ENCODE measurements at places on chromosomes 6 and 20.

DNA sequence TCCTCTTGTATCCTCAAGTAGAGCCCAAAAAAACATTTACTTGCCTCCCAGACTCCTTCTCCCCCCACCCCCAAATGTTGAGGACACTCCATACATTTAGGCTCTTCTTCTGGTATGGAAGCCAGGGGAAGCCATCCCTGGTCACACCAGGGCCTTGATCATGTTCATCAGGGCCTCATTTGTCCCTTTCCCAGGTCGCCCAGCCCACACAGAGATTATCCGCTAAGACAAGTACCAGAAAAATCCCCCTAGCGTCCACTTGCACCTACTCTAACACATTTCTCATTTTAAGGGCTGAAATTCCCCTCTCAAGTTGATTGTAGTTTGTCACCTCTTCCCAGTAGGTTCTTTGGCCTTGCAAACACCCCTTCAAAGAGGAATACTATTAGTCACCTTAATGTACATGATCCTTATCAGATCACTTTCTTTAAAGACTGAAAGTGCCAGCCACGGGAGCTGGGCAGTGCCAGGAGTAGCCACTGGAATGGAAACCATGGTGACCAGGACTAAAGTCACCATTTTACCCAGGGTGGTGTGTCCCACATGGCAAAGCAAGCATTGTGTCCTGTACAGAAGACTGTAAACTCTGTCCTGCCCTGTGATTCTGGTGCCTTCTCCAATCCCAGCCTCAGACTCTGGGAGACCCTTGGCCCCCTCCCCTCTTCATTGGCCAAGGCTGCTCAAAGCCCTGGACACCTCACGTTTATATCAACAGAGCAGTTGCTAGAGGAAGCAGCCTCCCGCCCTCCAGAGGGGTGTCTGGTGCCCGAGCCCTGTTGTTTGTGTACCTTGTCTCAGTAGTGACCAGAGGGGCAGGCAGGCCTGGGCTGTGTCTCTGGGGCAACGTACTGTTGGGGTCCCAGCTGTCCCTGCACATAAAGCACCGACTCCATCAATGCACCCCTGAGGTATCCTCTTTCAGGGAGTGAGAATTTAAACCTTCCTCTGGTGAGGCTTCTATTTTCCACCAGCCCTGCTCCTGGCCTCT, 5.0 kb upstream of the APOBEC2 start:
- no peak for DNase-seq

DNA sequence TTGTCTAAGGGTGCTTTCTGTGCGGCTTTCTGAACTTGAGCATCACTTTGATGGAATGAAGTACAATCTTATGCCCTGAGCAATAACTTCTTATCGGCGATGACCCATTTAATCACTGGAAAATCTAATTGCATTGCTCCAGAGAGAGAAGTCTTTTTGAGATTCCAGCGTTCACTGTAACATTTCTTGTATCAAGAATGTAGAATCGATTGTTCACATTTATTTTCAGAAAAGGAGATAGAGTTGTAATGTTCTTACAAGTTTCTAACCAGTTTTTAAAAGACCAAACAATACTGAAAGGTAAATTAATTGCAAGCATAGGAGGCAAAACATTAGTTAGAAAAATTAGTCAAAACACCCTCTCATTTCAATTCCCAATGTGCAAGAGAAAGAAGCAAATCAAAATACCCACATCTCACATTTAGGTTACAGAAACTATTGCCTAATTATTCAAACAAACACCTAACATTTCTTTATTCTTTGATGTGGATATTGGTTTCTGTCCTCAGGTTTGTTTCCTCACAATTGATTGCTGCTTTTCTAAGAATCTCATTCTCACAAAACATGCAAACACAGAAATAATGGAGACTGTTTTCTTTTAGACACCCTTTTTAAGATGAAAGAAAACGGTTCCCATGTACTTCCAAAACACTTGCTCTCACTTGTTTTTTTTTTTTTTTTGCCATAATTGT, 14.8 kb upstream of the PRDM13 start:
- no peak for DNase-seq

DNA sequence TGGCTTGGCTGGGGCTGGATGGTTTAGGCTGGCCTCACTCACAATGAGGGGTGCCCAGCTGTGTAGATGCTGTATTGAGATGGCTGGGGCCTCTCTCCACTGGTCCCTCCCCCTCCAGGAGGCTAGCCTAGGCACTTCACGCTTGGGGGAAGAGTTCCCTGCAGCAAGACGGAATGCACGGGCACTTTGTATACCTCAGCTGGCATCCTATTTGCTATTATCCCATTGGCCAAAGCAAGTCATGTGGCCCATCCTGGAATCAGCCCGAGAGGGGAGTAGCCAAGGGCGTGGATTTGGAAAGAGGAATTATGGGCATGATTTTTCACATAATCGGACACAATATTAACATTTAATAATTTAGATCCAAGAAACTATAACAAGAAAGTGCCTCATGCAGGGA, 64.3 kb downstream of the ISM1 start:
- DNase-seq: no peak

- DNase-seq: no peak
Observed at GRCh38 chr6:74356391-74356790, 660.4 kb downstream of the CD109 start.

GRCh38 chr6:136563386-136564152, 13.3 kb upstream of the MAP7 start:
- DNase-seq: no peak

GRCh38 chr20:46963196-46963529, 68.5 kb downstream of the EYA2 start:
- no peak for DNase-seq

DNA sequence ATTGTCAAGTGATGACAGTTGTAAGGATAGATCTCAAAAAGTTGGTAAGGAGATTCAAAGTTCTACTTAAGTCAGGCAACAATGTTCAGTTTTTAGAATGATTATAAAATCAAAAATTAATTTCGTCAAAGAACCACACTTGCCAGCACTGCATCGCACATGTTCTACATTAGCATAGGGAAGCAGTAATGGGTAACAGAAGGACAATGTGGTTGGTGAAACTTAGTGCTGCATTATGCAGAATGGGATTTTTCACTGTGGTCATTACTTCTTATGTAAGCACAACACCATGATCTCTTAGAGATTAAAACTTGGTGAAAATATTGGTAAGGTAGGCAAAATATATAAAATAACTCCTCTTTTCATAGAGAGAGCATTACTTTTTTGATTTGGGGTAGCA, 173.7 kb upstream of the THEMIS start:
- DNase-seq: no peak

DNA sequence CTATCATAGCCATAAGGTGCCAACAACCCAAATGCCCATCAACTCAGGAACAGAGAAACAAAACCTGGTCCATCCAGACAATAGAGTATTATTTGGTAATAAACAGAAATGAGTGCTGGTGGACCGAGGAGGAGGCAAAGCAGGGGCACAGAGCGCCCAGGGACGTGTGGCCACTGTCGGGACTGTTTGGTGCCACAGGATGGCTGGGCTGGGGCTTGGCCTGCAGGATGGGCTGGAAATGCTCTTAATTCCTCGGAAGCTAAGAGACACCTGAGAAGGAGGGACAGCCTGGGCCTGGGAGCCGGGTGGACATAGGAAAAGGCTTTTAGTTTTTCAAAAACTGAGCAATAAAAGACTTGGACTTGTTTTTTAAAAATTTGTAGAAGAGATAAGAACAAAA, 216.4 kb downstream of the DLL1 start:
- no peak for DNase-seq

DNA sequence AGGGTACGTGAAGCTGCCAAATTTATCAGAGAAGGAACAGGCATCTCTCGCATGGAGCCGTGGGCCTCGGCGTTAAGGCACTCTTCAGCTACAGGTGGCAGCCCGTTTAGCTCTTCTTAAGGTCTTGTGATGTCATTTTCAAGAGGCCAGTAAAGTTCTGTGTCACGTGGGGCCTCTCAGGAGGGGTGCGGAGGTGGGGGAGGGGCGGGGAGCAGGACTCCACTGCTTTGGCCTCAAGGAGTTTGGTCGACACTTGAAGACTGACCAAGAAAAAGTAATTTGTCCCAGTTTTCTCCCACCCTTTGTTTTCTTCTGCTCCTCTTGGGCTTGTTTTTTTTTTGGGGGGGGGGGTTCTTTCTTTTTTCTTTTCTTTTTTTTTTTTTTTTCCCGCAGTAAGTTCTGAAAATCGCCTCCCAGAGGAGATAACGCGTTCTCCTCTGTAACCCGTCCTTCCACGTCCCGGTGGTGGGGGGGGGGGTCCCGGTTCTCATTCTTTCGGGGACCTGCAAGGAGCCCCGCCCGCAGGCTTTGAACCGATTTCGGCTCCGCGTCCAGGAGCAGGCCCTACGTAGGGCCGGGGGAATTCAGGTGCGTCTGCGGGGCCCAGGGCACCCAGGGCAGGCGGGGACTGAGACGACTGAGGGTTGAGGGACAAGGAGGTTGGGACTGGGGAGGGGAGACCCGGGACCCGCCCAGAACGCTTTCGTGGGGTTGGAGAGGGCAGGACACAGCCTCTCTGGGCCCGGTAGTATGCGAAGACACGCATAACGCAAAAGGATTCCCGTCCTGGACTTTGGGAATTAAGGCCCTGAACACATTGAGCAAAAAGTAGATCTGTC, 26.0 kb downstream of the GPX6 start:
- peak; percentile 67 for DNase-seq

DNA sequence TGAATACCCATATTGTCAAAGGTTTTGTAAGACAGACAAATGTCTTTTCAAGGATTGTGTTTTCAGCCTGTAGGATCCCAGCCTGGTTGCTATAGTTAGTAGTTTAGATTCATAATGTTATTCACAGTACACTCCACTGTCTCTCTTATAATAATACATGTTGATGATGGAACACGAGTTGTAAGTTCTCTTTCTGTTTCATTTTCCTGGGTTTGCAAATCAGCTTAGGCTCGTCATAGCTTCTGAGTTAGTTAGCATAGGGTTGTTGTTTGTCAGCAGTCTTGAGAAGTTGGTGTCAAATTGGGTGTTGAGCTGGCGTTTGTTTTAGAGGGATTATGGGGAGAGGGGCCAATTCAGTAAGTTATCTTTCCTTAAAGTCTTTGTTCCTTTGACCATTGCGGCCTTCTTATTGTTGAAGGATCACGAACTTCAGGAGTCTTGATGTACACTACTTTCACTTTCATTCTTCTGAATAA, 45.8 kb downstream of the QKI start:
- DNase-seq: no peak

DNA sequence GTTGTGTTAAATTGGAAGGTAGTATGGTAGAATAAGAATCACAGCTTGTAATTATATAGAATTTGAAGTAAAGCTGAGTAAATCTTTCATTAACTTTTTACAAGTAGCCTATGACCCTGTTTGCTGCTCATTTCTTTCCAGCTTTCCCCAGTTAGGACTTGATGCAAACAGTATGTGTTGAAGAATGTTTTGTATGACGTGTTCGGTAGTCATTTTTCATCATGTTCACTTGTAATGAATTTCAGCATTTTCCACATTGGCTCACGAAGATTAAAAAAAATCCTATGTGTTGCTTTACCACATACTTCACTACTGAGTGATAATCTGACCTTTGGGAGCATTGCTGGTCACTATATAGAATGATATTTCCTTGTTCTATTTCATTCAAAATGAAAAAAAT, 162.4 kb downstream of the CDKAL1 start:
- peak; percentile 11 for DNase-seq

DNA sequence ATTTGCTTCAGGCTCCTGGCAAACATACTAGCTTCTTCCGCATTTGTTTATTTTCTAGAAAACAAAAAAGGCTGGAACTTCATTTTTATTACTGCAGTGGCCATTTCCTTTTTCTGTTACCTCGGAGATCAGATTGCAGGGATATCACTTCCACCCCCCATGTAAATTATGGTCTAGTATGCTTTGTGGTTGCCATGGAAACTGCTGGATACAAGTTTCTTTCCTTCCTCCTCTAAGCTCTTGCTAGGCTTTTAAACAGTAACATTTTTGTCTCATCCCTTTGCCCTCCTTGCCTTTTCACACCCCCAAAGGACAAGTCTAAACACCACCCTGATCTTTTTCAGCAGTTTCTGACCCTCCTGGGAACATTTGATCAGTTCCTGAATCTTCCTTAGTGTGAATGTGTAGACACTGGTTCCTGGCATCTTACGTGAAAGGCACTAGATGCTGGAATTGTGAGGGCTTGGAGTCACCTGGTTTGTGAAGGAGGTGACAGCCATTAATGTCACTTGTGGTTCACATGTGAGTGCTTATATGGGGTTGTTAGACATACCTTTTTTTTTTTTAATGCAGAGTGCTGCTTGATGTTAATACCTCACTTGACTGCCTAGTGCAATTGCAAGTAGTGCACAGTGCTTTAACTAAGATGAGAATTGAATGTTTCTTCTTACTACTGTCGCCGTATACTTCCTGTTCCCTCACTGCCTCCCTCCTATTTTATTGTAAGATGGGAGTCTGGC, 181.6 kb downstream of the JARID2 start:
- no peak for DNase-seq

- no peak for DNase-seq
Observed at GRCh38 chr6:98056955-98057354, 773.9 kb upstream of the MMS22L start.

- DNase-seq: no peak
Observed at GRCh38 chr6:142002825-142003405, 129.8 kb upstream of the GJE1 start.

GRCh38 chr6:90230548-90231215, 66.0 kb downstream of the BACH2 start:
- no peak for DNase-seq

- no peak for DNase-seq
Observed at GRCh38 chr6:25446830-25447569, 167.8 kb downstream of the CARMIL1 start.

DNA sequence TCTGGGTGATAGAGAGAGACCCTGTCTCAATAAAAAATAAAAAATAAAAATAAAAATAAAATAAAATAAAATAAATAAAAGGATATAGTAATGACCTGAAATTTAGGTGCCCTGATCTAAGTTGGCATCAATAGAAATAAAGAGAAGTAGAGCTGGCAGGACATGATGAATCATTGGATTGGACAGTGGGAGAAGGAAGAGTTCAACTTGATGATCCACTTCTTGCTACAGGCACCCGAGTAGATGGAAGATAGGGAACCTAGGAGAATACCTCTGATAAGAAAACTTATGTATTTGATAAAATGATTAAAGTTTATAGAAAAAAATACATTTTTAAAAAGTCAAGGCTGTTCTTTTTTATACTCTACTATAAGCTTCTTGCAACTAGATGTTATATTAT, 79.0 kb downstream of the ADTRP start:
- no peak for DNase-seq

- no peak for DNase-seq
Observed at GRCh38 chr6:165848086-165848426, 185.0 kb upstream of the PDE10A start.

DNA sequence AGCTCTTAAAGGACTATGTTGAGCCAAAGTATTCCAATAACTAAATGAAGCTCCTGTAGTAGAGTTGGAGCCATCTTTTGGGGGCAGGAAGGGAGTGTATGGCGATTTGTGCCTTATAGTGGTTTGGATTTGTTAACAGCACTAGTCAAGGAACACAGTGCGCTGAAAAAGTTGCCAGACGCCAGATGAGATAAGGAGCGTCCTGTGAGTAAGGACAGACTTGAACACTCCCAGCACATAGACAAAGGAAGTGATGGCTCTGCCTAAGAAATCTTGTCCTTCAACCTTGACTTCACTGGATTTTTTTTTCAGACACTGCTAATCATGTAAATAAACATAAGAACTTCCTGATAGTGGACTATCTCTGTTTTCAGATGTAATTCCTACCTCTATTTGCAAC, 136.9 kb downstream of the TRMT11 start:
- DNase-seq: no peak
